ENCODE measurements at places on chromosomes 5 and 9.

DNA sequence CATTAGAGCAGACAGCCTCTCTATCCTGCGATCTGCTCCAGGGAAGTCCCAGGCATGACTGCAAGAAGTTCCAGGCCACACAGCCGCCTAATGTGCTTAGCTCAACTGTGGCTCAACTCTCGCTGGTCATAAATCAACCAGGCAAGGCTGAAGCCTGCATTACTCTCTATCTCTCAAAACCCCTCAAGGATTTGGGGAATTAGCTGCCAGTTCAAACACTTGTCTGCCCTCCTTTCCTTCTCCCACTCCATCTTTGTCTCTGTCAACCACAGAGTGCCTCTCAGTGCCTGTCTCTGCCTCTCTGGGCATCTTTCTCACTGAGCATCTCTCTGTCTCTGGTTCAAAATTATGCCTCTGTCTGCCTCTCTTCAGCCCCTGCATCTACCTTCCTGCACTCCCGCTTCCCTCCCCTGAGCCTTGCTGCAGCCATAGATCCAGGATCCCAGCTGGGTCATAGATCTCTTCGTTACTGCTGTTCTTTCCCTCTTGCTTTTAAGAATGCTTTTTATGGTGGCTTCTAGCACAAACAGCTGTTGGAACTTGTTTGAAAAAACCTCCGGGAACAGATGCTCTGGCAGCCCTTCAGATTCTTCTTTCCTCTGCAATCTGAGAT is 27.9 kb upstream of the GALNT10 start:
- peaks cover 6% of the 10 kb centered on the region for H3K4me1 ChIP-seq
- DNase-seq: no peak
- no peaks in the 10 kb centered on the region for H3K36me3 ChIP-seq
- no peaks in the 10 kb centered on the region for H3K27me3 ChIP-seq
- no peak overlapping the region for H3K27ac ChIP-seq
- H3K4me3 ChIP-seq: no peak overlapping the region

DNA sequence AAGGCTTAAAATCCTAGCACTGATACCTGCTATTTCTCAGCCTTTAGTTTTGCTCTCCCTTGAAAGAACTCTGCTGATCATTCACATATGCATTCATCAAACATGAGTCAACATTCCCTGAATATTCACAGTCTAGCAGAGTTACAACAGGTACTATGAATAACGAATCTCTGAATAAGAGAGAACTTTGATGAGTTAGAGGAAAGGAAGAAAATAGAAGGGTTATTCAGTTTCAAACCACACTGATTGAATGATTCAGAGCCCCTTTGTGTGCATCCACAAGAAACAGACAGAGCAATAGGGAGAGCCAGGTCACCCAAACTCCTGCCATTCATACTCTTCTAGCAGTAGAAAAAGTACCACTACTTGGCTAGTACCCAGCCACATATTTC is 36.0 kb downstream of the FOXD1 start:
- H3K27ac ChIP-seq: no peak overlapping the region
- H3K4me3 ChIP-seq: no peak overlapping the region
- H3K27me3 ChIP-seq: no peaks in the 10 kb centered on the region
- H3K36me3 ChIP-seq: no peaks in the 10 kb centered on the region

- no peak for DNase-seq
- H3K27me3 ChIP-seq: no peaks in the 10 kb centered on the region
- peaks cover 92% of the 10 kb centered on the region for H3K36me3 ChIP-seq
- no peak overlapping the region for H3K27ac ChIP-seq
Measured at GRCh38 chr5:177288191-177288590, 15.3 kb downstream of the RAB24 start.

- peak overlapping the region; percentile 58 for H3K4me3 ChIP-seq
- H3K27ac ChIP-seq: peak overlapping the region; percentile 99
- DNase-seq: peak; percentile 95
- H3K4me1 ChIP-seq: peaks cover 72% of the 10 kb centered on the region
- H3K36me3 ChIP-seq: no peaks in the 10 kb centered on the region
- no peaks in the 10 kb centered on the region for H3K27me3 ChIP-seq
Measured at GRCh38 chr9:91193658-91194391, 167.9 kb downstream of the AUH start.

DNA sequence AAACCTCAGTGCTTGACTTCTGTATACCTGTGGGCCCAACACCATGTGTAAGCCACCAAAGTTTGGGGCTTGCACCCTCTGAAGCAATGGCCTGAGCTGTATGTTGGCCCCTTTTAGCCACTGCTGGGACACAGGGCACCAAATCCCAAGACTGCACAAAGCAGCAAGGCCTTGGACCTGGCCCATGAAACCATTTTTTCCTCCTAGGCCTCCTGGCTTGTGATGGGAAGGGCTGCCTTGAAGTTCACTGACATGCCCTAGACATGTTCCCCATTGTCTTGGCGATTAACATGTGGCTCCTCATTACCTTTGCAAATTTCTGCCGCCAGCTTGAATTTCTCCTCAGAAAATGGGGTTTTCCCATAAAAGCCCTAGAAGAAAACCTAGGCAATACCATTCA is 345.5 kb downstream of the MLLT3 start:
- no peak overlapping the region for H3K27ac ChIP-seq
- no peaks in the 10 kb centered on the region for H3K36me3 ChIP-seq
- no peaks in the 10 kb centered on the region for H3K27me3 ChIP-seq
- H3K4me3 ChIP-seq: no peak overlapping the region
- no peak for DNase-seq
- H3K4me1 ChIP-seq: no peaks in the 10 kb centered on the region

- H3K4me1 ChIP-seq: no peaks in the 10 kb centered on the region
- no peaks in the 10 kb centered on the region for H3K27me3 ChIP-seq
- H3K27ac ChIP-seq: no peak overlapping the region
- no peak overlapping the region for H3K4me3 ChIP-seq
Measured at GRCh38 chr5:146015001-146015400, 78.6 kb downstream of the SH3RF2 start.

DNA sequence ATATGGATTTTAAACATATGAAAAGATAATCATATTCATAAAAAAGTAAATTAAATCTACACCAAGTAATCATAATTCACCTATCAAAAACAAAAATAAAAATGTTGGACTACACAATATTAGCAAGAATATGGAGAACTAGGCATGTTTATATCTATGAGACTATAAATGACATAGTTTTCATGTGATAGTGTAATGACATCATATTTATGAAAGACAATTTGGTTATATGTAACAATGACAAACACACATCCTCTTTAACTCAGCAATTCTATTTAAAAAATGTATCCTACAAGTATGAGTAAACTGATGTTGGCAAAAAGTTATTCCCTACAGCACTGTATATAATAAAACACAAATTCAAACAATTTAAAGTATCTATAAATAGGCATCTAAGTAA is 312.3 kb downstream of the EDIL3 start:
- no peak for DNase-seq
- no peaks in the 10 kb centered on the region for H3K36me3 ChIP-seq
- no peak overlapping the region for H3K27ac ChIP-seq

DNA sequence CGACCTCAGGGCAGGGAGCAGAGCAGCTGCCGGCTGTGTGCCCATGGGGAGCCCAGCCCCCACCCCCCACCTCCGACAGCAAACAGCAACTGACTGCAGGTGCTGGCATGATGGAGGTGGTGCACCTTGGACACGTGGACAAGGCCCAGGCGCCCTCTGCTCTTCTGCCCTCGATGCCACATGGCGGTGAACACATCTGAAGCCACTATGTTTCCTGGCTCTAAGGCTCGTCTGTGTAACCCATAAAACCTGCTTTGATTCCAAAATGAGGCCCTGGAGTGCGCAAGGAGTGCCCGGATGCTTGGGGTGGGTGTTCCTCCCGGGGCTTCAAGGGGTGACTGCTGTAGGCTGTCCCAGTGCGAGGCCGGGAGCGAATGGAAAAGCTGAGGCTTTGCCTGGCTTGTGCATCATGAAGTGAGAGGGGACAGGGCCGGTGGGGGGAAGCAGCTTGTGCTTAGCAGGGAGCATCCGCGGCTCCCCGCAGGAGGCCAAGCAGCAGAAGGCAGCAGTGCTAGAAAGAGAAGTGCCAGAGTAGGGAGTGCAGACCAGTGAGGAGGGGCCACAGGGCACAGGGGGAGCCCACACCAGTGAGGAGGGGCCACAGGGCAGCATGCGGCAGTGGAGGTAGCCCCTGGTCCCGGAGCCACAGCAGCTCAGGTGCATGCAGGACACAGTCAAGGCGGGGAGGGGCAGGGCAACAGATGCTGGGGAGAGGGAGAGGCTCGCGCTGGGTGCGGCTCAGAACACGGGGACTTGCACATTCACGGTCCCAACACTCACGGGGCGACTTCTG is 30.0 kb downstream of the NKD2 start:
- no peaks in the 10 kb centered on the region for H3K36me3 ChIP-seq
- no peaks in the 10 kb centered on the region for H3K27me3 ChIP-seq
- no peaks in the 10 kb centered on the region for H3K4me1 ChIP-seq
- no peak overlapping the region for H3K27ac ChIP-seq
- H3K4me3 ChIP-seq: no peak overlapping the region

DNA sequence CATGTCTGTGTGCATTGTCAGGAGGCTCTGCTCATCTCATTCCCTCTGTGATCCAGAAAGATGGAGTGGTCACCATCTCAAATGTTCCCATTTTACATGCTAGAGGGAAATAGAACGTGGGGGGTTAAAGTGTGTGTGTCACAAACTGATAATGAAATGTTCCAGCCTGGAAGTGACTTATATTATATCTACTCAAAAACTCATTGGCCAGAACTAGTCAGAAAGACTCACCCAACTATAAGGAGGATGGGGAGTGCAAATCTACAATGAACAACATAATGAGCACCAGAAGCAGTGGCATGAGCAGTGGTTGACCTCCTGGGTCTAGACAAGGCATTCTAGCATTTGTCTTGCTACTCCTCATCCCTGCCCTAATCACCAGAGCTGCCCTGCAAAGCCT is 81.0 kb downstream of the HTR4 start:
- no peaks in the 10 kb centered on the region for H3K4me1 ChIP-seq
- no peak overlapping the region for H3K27ac ChIP-seq
- H3K36me3 ChIP-seq: no peaks in the 10 kb centered on the region
- DNase-seq: no peak

GRCh38 chr9:105342147-105342505 is 97.7 kb downstream of the SLC44A1 start:
- peak overlapping the region; percentile 7 for H3K4me3 ChIP-seq
- H3K27ac ChIP-seq: peak overlapping the region; percentile 15
- no peaks in the 10 kb centered on the region for H3K27me3 ChIP-seq
- no peaks in the 10 kb centered on the region for H3K36me3 ChIP-seq
- DNase-seq: no peak
- peaks cover 4% of the 10 kb centered on the region for H3K4me1 ChIP-seq

DNA sequence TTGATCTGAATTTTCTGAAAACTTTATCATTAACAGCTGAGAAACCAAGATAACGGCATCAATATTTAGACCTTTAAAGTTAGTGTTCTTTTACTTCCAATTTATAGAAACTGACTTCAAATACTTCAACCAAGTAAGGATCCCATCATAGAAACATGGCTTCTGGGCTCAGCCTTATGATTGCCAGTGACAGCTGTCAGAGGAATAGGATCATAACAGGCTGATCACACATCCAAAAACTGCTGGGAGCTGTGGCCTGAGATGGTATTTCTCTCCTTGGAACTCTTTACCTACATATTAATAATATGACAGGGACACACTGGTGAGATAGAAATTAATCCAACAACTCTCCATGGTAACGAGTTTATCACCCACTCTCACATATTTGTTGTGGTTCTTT is 448.3 kb upstream of the NMUR2 start:
- no peaks in the 10 kb centered on the region for H3K27me3 ChIP-seq
- H3K27ac ChIP-seq: no peak overlapping the region
- no peak for DNase-seq
- no peaks in the 10 kb centered on the region for H3K36me3 ChIP-seq

DNA sequence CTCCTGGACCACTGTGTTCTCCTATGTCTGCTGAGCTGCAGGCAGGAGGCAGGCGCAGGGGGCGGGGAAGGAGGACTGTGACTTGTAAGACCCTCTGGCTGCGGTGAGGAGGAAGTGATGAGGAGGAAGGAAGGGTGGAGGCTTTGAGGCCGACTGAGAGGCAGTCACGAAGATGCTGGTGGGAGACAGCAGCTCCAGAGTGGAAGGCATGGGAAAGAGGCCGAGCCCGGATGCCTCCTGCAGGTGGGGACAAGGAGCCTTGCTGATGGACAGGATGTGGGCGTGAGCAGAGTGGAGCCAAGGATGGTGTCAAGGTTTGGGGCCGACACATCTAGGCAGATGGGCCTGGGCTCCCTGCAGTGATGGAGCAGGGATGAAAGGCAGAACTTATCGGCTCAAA is 74.3 kb upstream of the ICE1 start:
- no peaks in the 10 kb centered on the region for H3K4me1 ChIP-seq
- H3K27ac ChIP-seq: no peak overlapping the region
- no peak for DNase-seq

Data from esophagus muscularis mucosa (tissue), 4 donors.